A549 treated with AZD2906 at 1 μM for 4 hours (cell line): ENCODE measurements at places on chromosomes 7 and 10. TPM values are rescaled to one million over a fixed set of nuclear protein-coding genes. Genes with fewer than 3 reads are reported as not detected.

Gene CREB3L2
- 22.9 to 34.7 TPM (median 27.5 TPM) in 5 replicates for total RNA-seq

Gene UTF1
- total RNA-seq, result not detected in 5 replicates

Gene OGDHL
- total RNA-seq, result 0.46 to 0.59 TPM (median 0.47 TPM) in 5 replicates

Gene STEAP1B
- 0.07 to 0.19 TPM (median 0.12 TPM) in 4 of 5 replicates, not detected in the other for total RNA-seq

Gene TUBAL3
- total RNA-seq, result 0.23 to 0.31 TPM (median 0.31 TPM) in 5 replicates

Gene PLCE1
- total RNA-seq, result 6.8 to 8.8 TPM (median 8.0 TPM) in 5 replicates

Gene ALOX5
- 0.22 to 0.46 TPM (median 0.34 TPM) in 5 replicates for total RNA-seq

Gene VAX1
- total RNA-seq, result 0.98 to 1.4 TPM (median 1.3 TPM) in 5 replicates

Gene STK17A
- total RNA-seq, result 21.1 to 22.7 TPM (median 22.0 TPM) in 5 replicates

Gene FAM25C
- total RNA-seq, result 1.0 to 3.0 TPM in 2 of 5 replicates, not detected in the others

Gene LBX1
- not detected in 5 replicates for total RNA-seq

Gene PNLIP
- total RNA-seq, result 0.13 to 0.28 TPM (median 0.14 TPM) in 4 of 5 replicates, not detected in the other

Gene ADRB1
- total RNA-seq, result 0.91 to 1.5 TPM (median 1.3 TPM) in 5 replicates

Gene CALML5
- total RNA-seq, result not detected in 5 replicates

Gene NEUROD6
- not detected in 5 replicates for total RNA-seq

Gene ABCC2
- 99.7 to 121 TPM (median 103 TPM) in 5 replicates for total RNA-seq

Gene TMEM229A
- total RNA-seq, result not detected in 5 replicates

Gene PRSS37
- total RNA-seq, result not detected in 5 replicates

Gene AZGP1
- 0.17 TPM in 1 of 5 replicates, not detected in the others for total RNA-seq

Gene BMPER
- total RNA-seq, result 4.0 to 6.1 TPM (median 4.4 TPM) in 5 replicates

Gene ANKRD30A
- 0.49 to 0.92 TPM (median 0.66 TPM) in 5 replicates for total RNA-seq

Gene MYPN
- total RNA-seq, result 1.8 to 2.5 TPM (median 2.1 TPM) in 5 replicates

Gene AIFM2
- 28.4 to 36.8 TPM (median 34.3 TPM) in 5 replicates for total RNA-seq

Gene SMARCD3
- 7.8 to 9.7 TPM (median 9.3 TPM) in 5 replicates for total RNA-seq

Gene GAD2
- not detected in 5 replicates for total RNA-seq

Gene PILRA
- total RNA-seq, result 2.6 to 5.1 TPM (median 4.1 TPM) in 5 replicates

Gene ATRNL1
- 0.21 to 0.37 TPM (median 0.32 TPM) in 5 replicates for total RNA-seq

Gene PAX4
- total RNA-seq, result not detected in 5 replicates

Gene FOXI2
- not detected in 5 replicates for total RNA-seq

Gene EBF3
- total RNA-seq, result 0.13 to 0.33 TPM (median 0.20 TPM) in 5 replicates

Gene PALD1
- 5.4 to 7.6 TPM (median 6.5 TPM) in 5 replicates for total RNA-seq

Gene SH2B2
- 1.5 to 3.7 TPM (median 3.2 TPM) in 5 replicates for total RNA-seq

Gene PDE1C
- total RNA-seq, result 2.5 to 3.7 TPM (median 2.8 TPM) in 5 replicates

Gene RAPGEF5
- 0.05 to 0.23 TPM (median 0.09 TPM) in 5 replicates for total RNA-seq

Gene FAM25G
- total RNA-seq, result 0.73 to 1.2 TPM (median 0.90 TPM) in 4 of 5 replicates, not detected in the other

Gene TNPO3
- total RNA-seq, result 38.0 to 44.9 TPM (median 39.0 TPM) in 5 replicates

Gene WDR86
- total RNA-seq, result 0.13 to 0.26 TPM (median 0.20 TPM) in 5 replicates

Gene FBXL13
- 0.18 to 0.53 TPM (median 0.40 TPM) in 5 replicates for total RNA-seq

Gene MEOX2
- total RNA-seq, result not detected in 5 replicates
